ENCODE measurements at places on chromosomes 16 and 17.

DNA sequence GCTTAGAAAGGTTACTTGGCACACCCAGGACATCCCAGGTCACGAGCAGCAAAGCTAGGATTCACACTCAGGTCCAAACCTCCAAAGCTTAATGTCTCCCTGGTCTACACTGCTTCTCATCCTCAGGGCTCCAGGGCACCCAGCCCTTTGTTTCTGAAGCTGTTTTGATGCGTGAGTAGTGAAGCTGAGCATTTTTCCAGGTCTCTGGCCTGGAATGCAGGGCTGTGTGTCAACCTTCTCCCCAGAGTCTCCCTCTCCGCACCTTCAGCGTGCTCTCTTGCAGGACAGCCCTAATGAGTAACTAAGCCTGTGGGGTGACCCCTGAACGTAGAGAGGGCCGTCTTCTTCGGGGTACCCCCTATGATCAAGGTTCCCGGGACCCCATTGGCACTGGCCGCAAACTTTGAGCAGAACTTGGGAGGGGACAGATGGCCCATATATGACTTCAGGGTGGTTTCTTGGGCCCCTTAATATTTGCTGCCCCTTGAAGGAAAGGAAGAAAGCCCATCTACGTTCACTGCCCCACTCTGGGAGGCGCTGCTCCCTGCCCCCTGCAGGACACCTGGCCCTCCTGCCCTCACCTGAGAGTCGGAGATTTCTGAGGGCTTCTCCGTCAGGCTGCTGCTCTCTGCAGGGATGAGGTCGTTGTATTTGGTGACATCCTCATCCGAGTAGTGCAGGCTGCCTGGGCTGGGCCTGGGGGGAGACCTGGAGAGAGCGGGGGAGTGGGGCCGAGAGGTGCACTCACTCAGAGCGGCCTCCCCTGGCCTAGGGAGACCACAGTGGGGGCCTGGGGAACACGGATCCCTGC lies 36.4 kb upstream of the CDC42EP4 start:
- no peak for DNase-seq

- DNase-seq = no peak
Observed at GRCh38 chr17:50210240-50211225, 9.1 kb upstream of the COL1A1 start.

DNA sequence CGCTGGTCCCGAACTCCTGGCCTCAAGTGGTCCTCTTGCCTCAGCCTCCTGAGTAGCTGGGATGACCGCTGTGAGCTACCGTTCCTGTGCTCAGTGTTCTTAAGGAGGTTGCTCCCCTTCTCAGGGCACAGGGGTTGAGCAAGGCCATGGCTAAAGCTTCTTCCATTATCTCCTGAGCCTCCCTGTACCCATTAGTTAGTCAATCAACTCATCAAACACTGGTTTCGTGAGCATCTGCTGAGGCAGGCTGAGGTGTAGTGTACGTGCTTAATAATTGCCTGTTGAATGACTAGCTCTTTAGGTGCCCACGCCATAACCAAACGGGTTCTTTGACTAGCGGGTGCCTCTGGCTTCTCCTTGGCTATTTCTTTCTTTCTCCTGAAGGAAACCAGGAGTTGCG lies 11.7 kb downstream of the SGCA start:
- no peak for DNase-seq

- no peak for DNase-seq
Observed at GRCh38 chr17:3626831-3627768, 8.9 kb downstream of the SHPK start.

- DNase-seq = peak; percentile 27
Observed at GRCh38 chr17:41863074-41863848, 2.0 kb downstream of the KLHL11 start.

GRCh38 chr17:1724351-1724868 lies at the start of gene WDR81:
Gene WDR81 (plus strand): TSS chr17:1724704. CDS start chr17:1724960, 256 bp downstream.
- DNase-seq = peak; percentile 93

GRCh38 chr17:40580140-40580539 lies 14.9 kb upstream of the CCR7 start:
- no peak for DNase-seq

GRCh38 chr17:32807577-32807976 lies 69.3 kb downstream of the MYO1D start:
- DNase-seq = no peak

- DNase-seq = peak; percentile 17
Observed at GRCh38 chr17:45383003-45383402, 49.7 kb downstream of the ARHGAP27 start.

GRCh38 chr17:78484271-78485246 lies 92.6 kb downstream of the DNAH17 start:
- DNase-seq = peak; percentile 86

- no peak for DNase-seq
Observed at GRCh38 chr17:50893183-50893993, 27.2 kb upstream of the TOB1 start.

DNA sequence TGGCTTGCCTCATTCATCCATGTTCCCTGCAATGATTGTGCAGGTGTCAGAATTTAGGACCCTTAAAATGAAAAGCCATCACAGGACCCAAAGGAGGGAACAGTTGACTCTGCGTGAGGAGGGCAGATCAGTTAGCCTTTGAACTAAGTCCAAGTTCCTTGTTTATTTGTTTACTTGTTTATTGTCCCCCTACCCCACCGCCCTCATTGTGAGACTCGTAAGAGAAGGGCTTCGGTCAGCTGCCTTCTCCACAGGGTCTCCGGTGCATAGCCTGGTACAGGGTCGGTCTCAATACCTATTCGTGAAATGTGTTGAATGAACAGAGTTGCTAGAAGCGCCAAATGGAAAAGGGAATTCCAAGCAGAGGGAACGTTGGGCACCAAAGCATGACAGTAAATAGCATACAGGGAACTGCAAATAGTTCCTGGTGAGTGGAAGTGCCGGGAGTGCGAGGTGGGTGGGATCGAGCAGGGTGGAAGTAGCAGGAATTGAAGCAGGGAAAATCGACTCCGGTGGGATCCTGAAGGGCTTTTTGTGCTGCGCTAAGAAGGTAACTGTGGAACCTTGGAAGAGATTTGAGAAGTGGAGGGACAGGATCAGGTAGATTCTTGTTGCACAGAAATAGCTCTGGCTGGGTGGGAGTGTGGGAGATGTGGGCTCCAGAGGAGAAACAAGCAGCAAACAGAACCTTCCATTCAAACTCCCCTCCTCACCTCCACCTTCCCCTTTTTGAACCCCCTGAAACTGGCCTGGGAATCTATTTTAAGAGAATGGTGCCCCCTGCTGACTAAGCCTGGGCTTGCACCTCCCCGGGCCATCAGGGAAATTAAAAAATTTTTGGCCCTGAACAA lies 12.7 kb downstream of the SLC35B1 start:
- peak; percentile 69 for DNase-seq

DNA sequence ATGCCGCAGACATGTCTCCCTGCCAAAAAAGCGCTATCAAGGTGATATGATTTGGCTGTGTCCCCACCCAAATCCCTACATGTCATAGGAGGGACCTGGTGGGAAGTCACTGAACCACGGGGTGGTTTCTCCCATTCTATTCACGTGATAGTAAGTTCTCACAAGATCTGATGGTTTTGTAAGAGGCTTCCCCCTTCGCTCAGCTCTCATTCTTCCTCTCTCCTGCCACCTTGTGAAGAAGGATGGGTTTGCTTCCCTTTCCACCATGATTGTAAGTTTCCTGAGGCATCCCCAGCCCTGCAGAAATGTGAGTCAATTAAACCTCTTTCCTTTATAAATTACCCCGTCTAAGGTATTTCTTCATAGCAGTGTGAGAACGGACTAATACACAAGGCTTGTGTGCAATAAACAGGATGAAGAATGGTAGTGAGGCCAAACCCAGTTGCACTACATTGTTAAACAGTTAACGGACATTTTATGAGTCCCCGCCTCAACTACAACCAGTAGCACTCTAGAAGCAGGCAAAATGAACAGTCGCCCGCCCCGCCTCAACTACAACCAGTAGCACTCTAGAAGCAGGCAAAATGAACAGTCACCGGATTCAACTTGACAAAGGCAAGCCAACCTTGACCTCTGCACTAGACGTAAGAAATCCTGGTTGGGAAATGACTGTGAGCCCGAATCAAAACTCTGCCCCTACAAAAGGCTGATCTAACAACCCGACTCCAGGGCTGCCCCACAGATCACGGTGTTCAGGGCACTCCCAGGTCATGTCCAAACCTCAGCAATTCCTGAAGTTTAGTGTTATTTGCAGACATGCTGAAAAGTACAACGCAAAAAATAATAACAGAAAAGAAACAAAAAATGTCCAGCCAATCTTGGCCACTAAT lies 26.3 kb downstream of the VPS53 start:
- DNase-seq = peak; percentile 54

GRCh38 chr17:48593840-48594537 lies 410 bp upstream of the HOXB5 start:
- DNase-seq = peak; percentile 83

GRCh38 chr16:80620736-80621605 lies 80.2 kb downstream of the DYNLRB2 start:
- no peak for DNase-seq

DNA sequence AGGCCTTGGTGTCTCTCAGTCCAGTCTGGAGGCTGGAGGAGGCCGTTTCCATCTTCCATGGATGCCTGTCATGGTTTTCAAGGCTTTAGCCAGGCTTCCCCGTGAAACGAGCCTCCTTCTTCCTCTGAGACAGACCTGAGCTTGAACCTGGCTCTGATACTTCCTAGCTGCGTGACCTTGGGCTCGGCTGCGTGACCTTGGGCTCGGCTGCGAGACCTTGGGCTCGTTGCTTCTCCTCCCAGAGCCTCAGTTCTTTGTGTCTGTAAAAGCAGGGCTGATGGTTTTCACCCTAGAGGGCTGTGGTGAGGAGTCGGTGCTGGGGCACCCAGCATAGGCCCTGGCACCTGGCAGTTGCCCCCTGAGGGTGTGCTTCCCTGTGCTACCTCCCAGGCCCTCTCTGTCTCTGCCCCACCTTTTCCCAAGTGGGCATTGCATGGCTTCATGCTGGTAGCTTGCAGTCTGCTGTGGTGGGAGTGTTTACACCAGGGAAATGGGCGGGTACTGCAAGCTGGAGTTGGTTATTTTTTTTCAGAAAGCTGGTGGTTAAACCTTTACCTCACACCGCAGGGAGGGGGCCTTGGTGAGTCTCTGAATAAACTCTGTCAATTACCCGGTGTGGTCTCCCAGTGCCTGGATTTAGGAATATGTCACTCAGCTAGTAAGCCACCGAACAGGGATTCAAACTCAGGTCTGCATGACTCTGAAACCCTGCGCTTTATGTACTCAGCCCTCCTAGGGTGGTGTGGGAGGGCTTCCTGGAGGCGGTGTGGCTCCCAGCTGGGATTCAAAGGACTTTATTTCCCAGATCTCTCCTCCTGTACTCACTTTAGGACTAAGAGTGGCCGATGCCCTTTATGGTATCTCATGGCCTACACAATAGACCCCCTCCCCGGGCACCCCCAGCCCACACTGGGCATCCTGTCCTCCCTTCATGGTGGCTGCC lies 129.0 kb upstream of the CIBAR2 start:
- no peak for DNase-seq

GRCh38 chr16:82093666-82094300 lies 58.7 kb downstream of the HSD17B2 start:
- DNase-seq = no peak

DNA sequence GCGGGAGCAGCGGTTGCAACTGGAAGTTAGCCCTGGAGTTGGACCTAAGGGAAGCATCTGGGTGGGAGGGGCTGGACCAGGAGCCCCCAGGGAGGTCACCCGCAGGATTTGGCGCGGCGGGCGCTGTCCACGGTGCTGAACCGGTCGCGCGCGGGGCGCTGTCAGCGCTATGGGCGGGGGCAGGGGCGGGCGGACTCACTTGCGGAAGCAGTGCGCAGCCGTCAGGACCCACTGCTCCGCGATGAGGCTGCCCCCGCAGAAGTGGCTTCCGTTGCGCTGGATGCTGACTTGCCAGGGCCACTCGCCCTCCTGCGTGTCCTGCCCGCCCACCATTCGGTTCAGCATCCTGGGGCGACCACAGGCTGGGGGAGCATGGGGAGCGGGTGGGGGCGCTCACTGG lies 4.5 kb downstream of the PRSS27 start:
- DNase-seq = peak; percentile 19

DNA sequence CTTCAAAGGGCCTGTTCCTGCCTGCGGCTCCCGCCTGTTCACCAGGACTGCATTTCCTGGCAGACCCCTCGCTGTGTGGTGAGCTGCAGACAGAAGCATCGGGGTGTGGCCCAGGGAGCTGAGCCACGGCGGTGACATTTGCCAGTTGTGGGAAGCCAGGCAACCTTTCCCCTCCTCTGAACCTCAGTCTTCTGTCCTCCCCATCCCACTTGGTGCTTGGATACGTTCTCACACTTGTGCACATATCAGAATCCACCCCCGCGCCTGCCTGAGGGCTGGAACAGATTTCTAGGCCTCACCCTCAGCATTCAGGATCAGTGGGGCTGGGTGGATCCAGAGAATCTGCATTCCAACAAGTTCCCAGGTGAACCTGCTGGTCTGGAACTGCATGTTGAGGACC lies 63.5 kb downstream of the CRISPLD2 start:
- DNase-seq = no peak

GRCh38 chr17:47692137-47692894 lies 1.6 kb upstream of the TBKBP1 start:
- DNase-seq = peak; percentile 67

GRCh38 chr17:63500543-63501390 lies 22.4 kb upstream of the KCNH6 start:
- DNase-seq = no peak

- no peak for DNase-seq
Observed at GRCh38 chr16:80375973-80376372, 164.8 kb upstream of the DYNLRB2 start.

DNA sequence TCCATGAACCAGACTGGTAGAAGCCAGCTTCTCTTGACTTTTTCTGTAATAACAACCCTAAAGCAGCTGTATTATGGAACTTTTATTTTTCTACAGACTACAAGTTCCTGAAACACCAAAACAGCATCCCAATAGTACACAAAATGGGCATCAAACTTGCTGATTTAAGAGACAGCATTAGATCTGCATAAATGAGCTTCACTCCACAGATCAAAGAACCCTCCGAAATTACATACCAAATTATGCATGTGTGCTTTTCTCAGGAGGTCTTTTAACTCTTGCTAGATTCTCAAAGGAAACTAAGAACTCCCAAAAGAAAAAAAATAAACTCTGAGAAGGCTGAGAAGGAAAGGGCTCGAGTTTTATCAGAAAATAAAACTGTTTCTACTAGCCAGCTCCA lies 12.3 kb downstream of the UBE2G1 start:
- DNase-seq = no peak

- DNase-seq = peak; percentile 54
Observed at GRCh38 chr16:24074574-24074973, 181.6 kb upstream of the CACNG3 start.

DNA sequence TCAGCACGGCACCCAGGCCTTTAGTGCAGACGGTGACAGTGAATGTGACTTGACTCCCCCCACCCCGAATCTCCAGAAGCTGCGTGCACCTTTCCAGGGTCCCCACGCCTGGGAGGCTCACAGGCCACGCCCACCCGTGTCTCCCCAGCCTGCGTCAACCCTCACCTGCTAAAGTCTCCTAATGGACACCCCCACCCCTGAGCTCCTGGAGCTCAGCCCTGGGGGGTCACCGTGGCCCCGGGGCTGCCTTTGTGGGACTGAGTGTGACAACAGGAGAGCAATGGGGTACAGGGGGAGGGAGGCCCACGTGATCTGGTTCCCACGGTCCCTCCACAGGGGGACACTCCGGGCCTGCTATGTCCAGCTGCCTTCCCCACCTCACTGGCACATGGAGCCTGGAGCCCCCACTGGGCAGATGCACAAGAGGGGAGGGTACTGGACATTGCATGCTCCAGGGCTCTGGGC lies 7.4 kb upstream of the FASN start:
- no peak for DNase-seq
